NCI-H2029 treated with DMSO at 0.1 percent for 48 hours (cell line): ENCODE measurements at places on chromosomes 12 and 14.

- no peak for DNase-seq
Observed at GRCh38 chr12:7948589-7949260, 12.7 kb upstream of the SLC2A3 start.

DNA sequence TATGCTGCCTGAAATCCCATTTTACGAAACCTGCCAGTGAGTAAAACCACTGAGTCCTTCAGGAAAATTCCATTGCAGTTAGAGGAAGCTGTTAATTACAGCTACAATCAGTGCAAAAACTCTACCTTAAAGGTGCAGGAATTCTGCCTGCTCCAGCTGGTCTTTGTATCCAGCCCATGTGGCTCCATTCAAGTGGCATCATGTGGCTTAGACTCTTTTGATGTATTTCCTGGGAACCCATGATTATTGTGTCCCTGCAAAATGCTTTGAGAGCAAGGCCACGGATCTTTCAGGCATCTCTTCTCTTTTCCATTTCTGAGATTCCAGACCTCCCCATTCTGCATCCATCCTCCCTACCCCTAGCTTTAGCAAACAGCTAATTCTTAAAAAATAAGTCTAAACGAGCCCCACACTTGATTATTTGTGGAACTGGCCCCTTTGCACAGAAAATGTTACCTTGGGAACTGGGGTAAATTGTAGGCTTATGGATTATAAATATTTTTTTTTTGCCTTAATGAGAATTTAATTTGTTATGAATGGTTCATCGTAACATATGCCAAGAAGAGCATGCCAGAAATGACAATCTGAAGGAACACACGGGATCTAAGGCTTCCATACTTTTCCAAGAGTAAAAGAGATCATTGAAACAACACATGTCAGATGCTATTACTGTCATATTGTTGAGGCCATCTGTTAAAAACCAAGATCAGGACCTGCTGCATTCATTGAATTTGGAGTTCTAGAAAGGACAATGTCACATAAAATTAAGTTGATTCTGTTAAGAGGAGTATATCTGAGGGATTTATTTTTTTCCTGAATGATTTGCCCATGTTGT is 144.6 kb downstream of the TPH2 start:
- no peak for DNase-seq

- no peak for DNase-seq
Observed at GRCh38 chr12:113103756-113104450, 31.7 kb downstream of the RASAL1 start.

DNA sequence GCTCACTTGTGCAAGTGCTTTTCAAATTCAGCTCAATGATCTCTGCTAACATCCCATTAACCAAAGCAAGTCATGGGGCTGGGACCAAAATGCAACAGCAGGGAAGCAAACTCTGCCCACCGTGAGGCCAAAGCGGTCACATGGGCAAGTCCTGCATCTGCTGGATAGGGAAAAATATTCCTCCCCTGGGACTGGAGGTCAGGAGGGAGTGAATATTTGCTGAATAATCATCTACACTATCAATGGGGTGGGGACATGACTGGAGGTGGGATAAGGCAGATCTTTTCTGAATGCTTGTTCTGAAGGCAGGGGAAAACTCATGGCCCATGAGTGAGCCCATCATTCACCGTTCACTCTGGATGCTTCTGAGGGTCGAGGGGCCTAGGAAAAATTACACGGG is 45.1 kb upstream of the VRK1 start:
- DNase-seq: no peak

- peak; percentile 26 for DNase-seq
Observed at GRCh38 chr14:38209572-38210557, 2.2 kb downstream of the SSTR1 start.

DNA sequence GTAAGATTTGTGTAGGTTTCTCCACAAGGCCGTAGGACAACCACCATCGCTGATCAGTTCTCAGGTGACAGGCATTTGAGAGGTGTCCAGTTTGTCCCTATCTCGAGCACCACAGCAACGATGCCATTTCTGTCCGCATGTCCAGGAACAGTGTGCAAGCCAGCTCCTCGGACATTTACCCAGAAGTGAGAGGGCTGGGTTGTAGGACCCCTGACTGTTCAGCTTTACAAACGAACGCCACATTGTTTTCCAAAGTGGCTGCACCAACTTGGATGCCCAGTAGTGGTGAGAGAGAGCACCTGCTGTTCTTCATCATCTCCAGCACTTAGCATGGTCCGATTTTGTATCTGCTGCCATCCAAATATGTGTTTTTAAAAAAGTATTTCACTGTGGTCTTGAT is 38.6 kb downstream of the CYP46A1 start:
- DNase-seq: no peak

GRCh38 chr12:93886533-93887511 is 209.6 kb downstream of the CRADD start:
- no peak for DNase-seq

DNA sequence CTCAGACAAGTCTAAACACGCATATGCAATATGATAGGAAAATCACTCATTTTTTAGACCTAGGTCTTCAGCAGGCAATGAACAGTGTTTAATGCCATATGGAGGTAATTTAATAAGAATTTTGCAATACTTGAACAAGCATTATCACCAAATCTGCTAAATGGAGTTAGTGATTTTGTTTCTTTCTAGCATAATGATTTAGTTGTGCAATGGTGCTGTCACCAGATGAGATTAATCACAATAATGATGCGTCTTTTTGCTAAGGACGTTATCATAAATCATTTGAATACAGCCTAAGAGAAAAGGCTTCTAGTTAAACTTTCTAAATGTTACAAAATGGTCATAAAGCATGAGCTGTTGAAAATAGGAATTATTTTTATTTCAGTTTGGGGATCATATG is 170.0 kb upstream of the SLC16A7 start:
- no peak for DNase-seq

DNA sequence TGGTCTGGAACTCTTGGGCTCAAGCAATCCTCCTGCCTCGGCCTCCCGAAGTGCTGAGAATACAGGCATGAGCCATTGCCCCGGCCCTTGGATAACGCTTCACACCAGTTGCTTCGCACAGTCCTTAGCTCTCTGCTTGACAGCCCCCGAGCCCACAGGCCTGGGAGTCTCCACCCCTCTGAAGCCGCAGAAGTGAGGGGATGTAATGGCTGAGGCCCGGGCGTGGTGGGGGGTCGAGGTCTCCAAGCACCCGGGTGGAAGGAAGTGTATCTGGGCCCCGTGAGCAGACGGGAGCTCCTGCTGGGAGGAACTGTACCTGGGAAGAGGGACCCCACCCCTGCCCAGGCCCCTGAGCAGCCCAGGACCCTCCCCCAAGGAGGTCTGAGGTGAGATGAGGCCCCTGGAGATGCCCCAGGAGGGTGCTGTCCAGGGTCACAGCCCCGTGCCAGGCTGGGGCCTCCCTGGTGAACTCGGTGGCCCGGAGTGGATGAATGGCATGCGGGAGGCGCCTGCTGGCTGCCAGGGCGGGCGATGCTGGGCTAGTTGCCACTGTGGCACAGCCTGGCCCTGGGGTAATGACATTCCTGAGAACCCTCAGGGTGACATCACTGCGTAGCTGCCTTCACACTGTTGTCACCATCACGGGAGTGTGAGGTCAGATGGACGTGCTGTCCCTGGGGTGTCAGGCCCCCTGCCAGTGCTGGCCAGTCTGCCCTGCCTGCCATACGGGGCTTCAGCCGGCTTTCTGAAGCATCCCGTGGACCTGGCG is 48.9 kb downstream of the KIF26A start:
- no peak for DNase-seq

DNA sequence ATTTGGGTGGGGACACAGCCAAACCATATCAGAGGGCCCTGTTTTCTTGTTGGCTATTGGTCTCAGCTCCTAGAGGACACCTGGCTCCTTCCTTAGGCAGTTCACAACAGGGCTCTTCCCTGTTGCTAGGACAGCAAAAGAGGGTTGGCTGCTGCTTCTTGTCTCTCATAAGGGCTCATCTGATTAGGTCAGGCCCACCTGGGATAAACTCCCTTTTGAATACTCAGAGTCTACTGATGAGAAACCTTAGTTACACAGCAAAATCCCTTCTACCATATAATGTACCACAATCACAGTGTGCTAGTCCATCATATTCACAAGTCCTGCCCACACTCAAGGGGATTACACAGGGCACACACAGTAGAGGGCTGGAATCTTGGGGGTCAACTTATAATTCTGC is 49.7 kb downstream of the PPM1H start:
- DNase-seq: no peak

GRCh38 chr12:58425481-58426392 is 484.4 kb downstream of the ATP23 start:
- DNase-seq: no peak

DNA sequence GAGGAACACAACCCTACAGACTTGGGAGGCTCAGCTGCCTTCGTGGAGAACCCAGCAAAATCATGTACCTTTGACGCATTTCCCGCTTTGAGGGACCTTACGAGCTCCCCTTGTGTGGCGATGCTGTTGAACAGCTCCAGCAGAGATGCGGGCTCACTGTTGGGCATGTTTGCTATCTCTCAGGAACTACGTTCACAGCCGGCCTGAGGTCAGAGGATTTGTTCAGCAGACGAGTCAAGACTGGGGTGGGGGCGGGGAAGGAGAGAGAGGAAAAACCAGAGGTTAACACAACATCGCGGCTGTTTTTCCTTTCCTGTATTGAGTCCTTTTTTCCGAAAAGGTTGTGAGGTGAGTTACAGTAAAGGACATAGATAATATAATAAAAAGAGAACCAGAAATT is 45.9 kb downstream of the SLC25A47 start:
- no peak for DNase-seq

GRCh38 chr12:13170892-13171490 is 25.5 kb upstream of the EMP1 start:
- no peak for DNase-seq

- DNase-seq: no peak
Observed at GRCh38 chr14:50530794-50531365, 1.5 kb downstream of the MAP4K5 start.

DNA sequence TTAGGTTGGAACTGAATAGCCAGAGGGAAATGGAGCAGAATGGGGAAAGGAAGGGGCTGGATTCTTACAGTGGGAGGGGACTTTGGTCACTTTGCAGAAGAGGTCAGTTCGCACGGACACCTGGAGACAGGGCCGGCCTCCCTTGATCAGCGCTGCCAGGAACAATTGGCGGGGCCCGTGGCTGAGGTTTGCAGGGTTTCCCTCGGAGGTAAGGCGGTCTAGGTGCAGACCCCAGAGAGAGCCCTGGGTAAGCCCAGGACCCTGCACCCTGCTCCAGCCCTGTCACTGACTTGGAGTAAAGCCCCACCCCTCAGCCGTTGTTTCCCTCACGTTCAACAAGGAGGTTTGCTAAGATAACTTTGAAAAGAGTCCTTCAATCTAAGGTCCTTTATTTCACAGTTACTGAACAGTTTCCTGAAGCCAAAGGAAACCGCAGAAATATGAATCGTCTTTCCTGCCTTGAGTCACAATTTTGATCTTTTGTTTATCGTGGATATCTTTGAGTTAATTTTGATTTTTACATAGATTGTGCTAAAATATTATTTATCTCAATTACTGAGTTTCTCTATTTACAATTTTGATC is 231.4 kb upstream of the RTL1 start:
- no peak for DNase-seq

DNA sequence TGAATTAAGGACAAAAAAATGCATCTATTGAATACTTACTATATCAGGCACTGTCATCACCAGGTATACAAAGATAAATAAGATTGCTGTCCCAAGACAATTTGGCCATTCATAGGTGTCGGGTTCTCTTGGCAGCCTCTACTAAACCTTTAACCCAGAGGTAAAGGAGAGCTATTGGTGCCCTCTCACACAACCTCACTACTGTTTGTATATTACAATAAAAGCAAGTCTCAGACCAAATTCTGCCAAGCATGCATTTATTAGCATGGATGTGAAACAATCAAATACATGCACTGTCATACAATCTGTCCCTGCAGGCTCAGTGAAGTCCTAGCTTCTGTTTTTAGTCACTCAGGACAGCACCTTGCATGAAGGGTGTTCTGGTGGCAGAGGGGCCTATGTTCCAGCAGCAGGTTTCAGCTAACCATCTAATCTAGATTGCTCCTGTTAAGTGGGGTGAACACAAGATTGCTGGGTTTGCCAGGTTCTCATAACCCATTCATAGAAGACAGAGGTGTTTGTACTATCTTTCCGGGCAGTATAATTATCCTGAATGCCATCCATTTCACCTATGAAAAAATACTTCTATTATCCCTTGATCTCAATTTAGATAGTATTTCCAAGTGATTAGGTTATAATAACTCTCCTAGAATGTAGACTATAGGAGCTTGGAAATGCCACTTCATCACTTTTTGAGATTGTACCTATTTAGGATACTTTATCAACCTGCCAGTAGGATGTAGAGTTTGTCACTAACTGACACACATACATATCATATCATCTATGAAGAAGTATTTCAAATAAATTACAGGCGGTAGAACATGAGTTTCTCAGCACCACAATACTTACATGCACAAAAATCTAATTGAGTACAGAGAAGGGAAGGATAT is 254.0 kb upstream of the KRR1 start:
- DNase-seq: no peak

- no peak for DNase-seq
Observed at GRCh38 chr12:2051700-2052621, 826 bp upstream of the CACNA1C start.

- no peak for DNase-seq
Observed at GRCh38 chr12:89433634-89434033, 81.3 kb upstream of the DUSP6 start.

DNA sequence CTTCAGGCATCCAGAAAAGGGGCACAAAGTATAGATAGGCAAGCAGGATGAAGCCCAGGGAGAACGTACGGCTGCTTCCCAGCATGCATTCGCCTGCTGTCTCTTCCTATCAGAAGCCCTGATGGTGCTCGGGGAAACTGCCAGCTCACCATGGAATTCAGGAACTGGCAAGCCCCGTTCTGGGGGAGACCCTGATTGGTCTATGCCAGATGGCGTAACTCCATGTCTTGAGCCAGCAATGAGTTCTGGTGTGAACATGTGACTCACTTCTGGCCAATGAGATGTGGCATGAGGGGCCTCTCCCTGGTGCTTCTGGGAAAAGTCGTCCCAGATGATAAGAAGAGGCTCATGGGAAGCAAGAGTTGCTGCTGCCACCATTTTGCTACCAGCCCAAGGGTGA is 270.8 kb downstream of the BCL11B start:
- no peak for DNase-seq

DNA sequence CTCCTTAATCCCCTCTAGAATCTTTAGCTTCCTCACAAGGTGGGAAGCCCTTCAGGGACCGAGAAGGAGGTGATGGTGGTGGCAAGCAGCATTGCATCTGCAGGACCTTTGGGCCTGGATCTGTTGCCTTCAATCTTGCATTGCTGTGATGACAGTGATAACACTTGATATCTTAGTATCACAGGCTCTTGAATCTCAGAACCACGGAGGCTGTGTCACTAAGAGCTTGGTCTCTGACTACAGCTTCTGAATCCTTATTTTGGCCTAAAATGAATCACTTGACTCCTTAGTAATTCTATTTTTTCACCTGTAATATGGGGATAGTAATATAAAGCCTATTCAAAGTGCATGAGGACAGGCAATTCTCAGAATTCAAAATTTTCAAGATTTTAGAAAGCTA is 8.9 kb upstream of the AMN1 start:
- no peak for DNase-seq

DNA sequence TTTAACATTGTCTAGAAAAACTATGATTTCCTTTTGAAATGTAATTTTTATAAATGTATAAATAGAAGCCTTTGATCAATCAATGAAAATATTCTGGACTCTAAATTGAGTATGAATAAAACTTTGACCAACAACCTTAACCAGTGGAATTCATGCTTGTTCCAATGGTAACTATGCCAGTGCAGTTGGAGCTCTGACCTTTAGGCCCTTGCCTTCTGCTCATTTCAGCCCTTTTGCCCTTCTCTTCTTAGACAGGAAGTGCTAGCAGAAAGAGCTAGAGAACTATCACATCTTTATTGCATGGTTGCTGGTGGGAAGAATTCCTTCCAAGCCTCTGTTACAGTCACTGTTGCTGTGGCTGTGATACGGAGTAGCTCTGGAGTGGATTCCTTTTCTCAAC is 39.7 kb downstream of the TTC8 start:
- DNase-seq: no peak
